H4 (cell line): ENCODE measurements at places on chromosomes 1 and 21. TPM values are rescaled to one million over a fixed set of nuclear protein-coding genes. Genes with fewer than 3 reads are reported as not detected.

GRCh38 chr1:94143173-94143808 is 22.3 kb upstream of the ABCA4 start:
- no peak for DNase-seq

- DNase-seq, result no peak
These were observed 86.7 kb upstream of the USP24 start for GRCh38 chr1:55301912-55302311.

Gene ZYG11A
- total RNA-seq, result 3.1 and 4.5 TPM in 2 replicates

DNA sequence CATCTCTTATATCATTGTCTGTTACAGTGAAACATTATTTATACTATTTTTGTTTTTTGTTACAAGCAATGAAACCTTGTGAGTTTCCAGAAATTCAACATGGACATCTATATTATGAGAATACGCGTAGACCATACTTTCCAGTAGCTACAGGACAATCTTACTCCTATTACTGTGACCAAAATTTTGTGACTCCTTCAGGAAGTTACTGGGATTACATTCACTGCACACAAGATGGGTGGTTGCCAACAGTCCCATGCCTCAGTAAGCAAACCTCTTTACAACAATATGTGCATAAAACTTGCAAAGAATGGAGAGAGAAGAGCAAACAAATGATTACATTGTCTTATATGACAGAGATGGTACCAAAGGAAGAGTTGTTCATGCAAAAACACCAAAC is 22.4 kb downstream of the CFHR4 start:
- DNase-seq, result peak; percentile 16

Gene CFAP107
- not detected in 2 replicates for total RNA-seq

DNA sequence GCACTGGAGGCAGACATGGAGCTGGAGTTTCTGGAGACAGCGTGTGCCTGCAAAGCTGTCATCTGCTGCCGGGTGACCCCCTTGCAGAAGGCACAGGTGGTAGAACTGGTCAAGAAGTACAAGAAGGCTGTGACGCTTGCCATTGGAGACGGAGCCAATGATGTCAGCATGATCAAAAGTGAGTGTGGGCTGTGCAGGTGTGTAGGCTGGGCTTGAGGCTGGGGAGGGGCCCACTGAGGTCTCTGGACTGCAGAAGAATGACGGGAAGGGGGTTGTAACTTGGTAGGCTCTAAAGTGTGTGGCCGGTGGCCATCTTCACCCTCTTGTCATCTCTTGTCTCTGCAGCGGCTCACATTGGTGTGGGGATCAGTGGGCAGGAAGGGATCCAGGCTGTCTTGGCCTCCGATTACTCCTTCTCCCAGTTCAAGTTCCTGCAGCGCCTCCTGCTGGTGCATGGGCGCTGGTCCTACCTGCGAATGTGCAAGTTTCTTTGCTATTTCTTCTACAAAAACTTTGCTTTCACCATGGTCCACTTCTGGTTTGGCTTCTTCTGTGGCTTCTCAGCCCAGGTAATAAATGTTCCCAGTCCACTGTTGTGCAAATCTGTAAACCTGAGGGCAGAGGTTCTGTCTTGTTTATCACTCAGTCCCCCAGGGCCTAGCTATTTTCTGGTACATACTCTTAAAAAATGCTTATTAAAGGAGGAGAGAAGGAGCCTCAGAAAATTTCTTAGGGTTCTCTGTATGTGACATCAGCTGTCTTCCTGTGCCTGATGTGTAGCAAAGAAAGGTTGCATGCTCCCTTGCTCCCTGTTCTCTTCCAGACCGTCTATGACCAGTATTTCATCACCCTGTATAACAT is 19.9 kb downstream of the ATP8B2 start:
- DNase-seq, result no peak

- DNase-seq, result no peak
These were observed at the start of gene HES2 for GRCh38 chr1:6419804-6420453. Gene HES2, minus strand, starts transcription at chr1:6419919. Its CDS starts 99 bp downstream, at chr1:6419820.

GRCh38 chr1:46817814-46818213 is 19.0 kb downstream of the CYP4B1 start:
- DNase-seq, result no peak

DNA sequence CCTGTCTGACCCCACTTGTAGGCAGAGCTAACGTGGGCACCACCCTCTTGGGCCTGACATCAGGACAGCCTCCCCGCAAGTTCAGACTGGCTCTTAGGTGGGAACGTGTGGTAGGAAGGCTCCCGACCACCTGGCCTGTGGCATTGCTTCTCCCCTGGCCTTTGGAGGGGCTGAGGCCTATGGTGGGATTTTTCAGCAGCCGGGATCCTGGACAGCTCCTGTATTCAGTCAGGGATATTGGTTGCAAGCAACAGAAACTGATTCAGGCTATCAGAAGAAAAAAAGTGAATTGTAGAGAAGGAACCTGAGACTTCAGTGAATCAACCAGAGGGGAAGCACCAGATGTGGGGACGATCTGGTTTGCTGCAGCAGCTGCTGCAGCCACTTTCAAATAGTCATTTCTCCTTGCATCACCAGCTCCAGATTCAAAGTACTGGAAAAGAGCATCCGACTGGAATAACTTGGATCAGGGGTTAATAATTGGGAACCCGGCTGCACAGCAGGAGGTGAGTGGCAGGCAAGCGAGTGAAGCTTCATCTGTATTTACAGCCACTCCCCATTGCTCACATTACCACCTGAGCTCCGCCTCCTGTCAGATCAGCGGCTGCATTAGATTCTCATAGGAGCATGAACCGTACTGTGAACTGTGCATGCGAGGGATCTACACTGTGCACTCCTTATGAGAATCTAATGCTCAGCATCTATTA is 5.9 kb downstream of the RNF186 start:
- DNase-seq, result no peak

- no peak for DNase-seq
These were observed 158.8 kb downstream of the C1orf21 start for GRCh38 chr1:184545601-184546000.

Gene RASAL2
- total RNA-seq, result 3.6 and 5.3 TPM in 2 replicates

DNA sequence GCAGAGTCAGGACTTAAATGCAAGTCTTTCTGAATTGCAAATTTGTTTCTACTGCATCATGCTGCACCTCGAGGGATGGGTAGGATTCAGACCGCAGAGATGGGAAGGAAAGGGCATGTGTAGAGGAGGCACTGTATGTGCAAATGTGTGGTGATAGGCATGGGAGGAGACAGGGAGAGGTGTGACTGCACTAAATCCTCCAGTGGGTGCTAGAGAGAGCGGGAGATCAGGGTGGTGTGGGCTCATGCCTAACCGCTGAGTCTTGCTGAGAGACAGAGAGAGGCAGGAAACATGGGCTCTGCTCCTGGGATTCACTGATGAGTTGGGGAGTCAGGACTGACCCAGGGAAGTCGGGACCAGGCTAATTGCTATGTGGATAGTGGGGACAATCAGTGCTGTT is 61.1 kb downstream of the PTPRU start:
- no peak for DNase-seq

Gene TMOD4
- 0.35 TPM in 1 of 2 replicates, not detected in the other for total RNA-seq

- no peak for DNase-seq
These were observed 39.8 kb downstream of the MYSM1 start for GRCh38 chr1:58660105-58660504.

Gene IFI44
- 75.9 and 88.4 TPM in 2 replicates for total RNA-seq

GRCh38 chr21:44872649-44873355 is 688 bp downstream of the PTTG1IP start:
- no peak for DNase-seq

Gene C1orf226
- 0.23 and 0.56 TPM in 2 replicates for total RNA-seq

GRCh38 chr1:81231729-81232038 is 569.0 kb upstream of the ADGRL2 start:
- no peak for DNase-seq

- DNase-seq, result no peak
These were observed 263.0 kb upstream of the ZRANB2 start for GRCh38 chr1:71343686-71344416.

DNA sequence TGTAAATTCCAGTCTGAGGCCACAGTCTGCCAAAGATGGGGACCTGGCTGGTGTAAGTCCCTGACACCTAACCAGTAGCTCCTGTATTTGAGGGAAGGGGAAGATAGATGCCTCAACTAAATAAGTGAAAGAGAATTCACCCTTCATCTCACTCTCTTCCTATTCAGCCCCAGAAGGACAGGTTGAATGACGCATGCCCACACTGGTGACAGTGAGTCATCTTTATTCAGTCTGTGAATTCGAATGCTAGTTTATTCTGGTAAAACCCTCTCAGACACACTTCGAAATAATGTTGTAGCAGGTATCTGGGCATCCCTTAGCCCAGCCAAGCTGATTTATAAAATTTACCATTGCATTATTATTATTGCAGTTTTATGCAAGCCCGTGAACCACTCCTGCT is 617.0 kb upstream of the PRMT6 start:
- DNase-seq, result peak; percentile 8

GRCh38 chr21:27301220-27301619 is 334.3 kb upstream of the ADAMTS5 start:
- DNase-seq, result no peak

Gene HCRTR1
- total RNA-seq, result not detected in 2 replicates

DNA sequence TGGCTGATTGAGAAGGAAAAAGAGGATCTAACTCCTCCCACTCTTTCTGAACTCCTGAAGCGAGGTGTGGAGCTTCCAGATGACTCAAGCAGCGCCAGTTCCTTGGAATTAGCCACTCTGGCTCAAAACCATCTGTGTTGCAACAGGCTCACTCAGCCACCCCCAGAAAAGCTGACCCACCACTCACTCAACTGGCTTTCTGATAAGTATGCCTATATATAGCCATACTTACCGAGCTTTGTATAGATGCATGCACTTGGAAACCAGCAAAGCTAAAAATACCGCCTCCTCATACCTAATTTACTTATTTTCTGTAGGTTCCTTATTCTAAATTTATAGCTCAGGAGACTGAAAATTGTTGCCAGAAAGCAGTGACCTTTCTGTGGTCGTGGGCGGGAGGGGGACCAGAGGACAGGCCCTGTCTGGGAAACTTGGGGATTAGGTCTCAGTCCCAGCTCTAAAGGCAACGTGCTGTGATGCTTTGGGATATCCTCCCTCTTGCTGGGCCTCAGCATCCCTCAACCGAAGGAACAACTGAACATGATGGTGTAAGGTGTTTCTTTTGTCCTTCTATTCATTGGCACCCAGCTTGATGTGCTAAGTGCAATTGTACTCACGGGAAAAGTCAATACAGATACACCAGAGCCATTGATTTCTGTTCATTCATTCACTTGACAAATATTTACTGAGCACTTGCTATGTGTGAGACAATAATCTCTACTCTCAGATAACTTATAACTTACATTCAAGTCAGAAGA is 65.7 kb downstream of the NENF start:
- peak; percentile 69 for DNase-seq

DNA sequence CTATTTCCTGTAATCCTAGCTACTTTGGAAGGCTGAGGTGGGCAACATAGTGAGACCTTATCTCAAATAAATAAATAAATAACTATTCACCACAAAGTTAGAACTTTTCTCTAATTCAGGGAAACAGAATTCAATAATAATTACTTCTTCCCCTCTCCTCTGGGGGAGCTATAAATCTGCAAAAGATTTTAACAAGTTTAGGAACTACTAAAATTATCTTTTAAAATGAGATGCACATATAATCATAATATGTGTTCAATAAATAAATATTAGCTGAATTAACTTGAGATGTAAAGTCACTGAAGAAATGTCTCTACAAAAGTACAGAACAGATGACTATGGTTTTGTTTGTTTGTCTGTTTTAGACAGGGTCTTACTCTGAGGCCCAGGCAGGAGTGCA is 14.1 kb downstream of the WDR47 start:
- DNase-seq, result no peak

DNA sequence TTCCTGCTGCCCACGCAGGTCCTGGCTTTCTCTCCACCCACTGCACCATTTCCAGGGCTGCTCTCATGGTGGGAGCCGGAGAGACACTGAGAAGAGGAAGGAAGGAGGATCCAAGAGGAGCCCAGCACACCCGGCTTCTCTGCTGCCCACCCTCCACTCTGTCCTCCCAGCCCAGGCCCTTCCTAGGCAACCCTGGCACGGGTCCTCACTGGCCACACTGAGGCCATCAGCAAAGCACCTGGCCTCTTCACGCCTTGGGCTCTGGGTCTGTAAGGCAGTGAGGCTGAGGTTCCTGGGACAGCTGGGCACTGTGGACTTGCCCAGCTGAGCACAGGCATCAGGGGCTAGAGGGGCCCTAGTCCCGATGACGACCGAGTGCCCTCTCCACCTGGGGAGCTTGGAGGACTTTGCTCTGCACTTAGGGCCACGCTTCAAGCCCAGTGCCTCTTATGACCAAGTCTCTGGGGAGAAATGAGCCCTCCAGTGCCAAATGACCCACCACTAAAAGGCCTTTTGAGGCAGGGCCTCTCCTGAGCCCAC is 43.1 kb downstream of the PDE9A start:
- no peak for DNase-seq

Gene CLCA4
- total RNA-seq, result not detected in 2 replicates

GRCh38 chr1:96234299-96234698 is 487.3 kb upstream of the PTBP2 start:
- peak; percentile 8 for DNase-seq

DNA sequence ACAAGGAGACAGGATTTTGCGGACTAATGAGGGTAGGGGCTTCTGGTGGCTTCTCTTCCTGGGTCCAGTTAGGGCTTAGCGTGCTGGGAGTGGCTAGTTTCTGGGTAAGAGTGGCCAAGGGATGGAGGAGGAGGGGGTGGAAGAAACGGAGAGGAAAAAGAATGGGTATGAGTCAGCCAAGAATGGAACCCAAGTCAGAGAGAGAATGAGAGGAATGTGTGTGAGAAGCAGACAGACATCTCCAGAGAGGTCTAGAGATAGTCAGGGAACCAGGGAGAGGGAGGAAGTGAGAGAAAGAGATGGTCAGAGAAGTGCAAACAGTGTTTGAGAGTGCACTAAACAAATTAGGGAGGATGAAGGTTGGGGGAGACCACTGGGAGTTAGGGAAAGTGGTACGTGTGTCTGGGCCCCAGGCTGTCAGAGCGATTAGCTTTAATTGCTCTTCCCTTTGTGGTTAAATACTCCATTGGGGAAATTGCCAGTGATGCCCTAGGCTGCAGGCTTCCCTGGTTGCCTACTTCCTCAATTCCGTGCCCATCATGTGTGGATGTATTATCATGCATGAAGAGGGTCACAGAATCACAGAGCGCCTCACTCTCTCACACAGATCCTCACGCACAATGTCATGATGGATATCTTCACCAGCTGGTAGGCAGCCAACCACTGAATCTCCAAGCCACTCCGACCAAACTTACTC is 1.4 kb downstream of the PEA15 start:
- peak; percentile 60 for DNase-seq

- no peak for DNase-seq
These were observed 312.2 kb downstream of the MATN1 start for GRCh38 chr1:30411206-30411605.
